GM19239 (cell line): ENCODE measurements at places on chromosomes 5 and 9.

DNA sequence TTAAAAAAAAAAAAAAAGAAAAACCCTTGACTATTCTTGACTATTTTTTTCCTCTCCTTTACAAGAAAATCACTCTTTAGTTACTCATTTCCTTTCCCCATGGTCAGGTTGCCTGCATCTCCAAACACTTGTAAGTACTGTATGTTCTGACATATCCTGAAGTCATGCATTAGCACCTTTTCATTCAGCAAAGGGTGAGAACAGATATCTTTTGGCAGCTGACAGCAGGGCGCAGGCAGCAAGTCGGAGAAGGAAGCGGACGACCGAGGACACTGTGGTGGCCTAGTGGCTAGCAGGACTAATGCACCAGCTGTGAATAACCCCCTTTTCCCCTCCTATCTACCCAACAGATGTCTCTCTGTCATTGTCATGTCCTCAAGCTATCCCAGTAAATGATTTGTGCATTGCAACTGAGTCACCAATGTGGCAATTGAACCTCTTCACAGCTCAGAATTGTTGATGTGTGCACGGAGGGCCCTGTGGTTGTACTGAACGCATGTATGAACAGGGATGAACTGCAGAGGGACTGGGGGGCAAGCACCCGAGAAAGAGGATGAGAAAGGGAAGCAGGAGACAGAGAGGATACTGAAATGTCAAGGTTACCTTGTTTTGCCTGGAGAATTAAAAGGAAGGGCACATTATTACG is 996.0 kb upstream of the ARRDC3 start:
- no peak for DNase-seq

DNA sequence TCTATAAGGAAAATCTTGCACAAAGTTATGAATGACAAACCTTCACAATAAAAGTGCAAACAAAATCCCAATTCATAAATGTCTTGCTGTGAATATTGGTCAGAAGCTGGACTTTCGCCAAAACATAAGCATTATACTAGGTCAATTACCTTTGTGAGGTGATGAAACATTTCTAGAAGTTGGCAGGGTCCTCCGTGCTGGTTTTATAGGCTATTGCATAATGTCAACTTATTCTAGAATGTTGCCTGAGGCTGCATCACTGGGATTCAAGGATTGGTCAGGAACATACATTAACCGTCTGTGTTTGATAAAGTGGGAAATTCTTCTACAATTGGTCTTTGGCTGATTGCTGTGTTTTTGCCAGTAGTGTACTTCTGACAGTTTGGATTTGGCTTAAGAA is 49.8 kb upstream of the PALM2AKAP2 start:
- DNase-seq, result no peak

DNA sequence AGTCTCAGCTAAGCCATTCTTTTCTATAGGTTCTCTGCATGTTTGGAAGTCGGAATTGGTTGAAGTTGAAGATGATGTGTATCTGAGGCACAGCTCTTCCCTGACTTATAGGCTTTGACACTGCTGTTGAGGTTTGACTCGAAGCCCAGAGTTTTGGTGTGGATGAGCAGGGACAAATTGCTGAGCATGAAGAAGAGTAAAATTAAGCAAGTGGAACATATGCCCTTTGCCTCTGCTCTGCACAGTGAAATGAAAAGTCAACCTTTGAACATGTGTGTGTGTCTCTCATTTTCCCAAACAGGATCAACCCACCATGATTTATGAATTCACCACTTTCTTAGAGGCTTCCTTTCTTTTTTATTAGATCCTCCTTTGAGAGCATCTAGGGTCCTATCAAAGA is 8.5 kb downstream of the HMHB1 start:
- no peak for DNase-seq

- DNase-seq, result no peak
Observed at GRCh38 chr5:13591621-13592020, 352.9 kb downstream of the DNAH5 start.

GRCh38 chr5:133967698-133968203 is 674 bp downstream of the C5orf15 start:
- DNase-seq, result no peak

DNA sequence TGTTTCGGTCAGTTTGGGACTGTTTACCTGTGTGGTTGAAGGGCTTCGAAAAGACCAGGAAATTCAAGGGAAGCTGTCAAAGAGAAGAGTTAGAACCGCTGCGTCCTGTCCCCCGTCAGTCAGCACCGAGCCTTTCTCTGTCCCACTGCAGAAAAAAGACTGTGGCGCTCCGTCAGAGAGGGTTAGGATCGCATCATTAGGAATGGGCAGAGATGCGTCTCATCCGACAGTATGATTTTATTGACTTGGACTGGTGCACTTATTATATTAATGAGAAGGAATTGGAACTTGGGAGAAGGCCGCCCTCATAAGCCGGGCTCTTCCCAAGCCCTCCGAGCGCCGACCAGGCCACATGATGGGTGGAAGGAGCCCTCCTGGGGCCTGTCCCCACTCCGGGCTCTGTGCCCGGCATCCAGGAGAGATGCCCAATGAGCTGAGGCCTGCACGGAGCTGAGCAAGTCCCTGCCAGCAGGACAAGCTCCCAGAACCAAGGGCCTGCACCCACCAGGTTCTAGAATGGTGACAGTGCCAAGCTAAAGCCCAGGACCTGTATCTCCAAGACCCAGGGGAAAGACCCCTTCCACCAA is 71.5 kb downstream of the NEK6 start:
- no peak for DNase-seq

GRCh38 chr5:126143622-126144021 is 279.6 kb upstream of the GRAMD2B start:
- DNase-seq, result no peak

DNA sequence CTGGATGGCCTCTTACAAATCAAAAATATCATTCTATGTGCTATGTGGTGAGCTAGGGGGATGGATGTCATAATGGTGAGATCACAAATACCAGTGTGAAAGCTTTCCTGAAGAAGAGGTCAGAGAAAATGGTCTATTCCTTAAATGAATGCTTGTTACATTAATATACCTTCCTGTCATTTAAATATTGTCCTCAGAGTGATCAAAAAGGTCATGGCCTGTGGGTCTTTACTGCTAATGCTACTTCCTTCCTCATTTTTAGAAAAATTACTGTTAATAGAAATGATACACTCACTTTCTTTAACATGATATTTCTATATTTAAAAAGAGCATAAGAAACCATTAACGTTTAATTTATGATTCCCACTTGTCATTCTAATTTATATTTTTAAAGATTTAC is 9.7 kb downstream of the OMD start:
- no peak for DNase-seq

DNA sequence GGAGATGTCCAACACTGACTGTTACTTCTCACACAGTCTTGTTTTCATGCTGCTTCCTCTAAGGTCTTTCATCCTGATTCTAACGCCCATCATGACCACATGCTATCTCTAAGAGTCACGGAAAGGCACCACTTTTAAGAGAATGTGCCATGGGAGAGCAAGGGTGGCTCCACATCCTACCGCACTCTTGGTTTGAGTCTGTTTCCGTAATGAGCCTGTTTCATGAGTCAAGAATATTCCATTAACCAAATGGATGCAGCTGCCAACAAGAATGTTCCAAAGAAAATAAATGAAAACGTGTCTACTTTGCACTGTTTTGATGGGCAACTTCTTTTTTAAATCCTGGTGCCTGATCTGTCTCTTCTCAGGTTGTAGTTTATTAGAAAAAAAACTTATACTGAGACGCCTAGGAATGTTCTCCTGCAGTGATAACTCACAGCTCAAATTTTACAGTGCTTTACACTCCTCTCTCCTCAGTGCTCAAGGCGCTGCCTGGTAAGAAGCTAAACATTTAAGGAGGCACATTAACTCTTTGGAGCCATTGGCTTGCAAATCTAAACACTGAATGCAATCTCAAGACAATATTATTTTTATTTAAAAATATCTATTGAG is 124.3 kb downstream of the FGF1 start:
- no peak for DNase-seq

- no peak for DNase-seq
Observed at GRCh38 chr5:143570989-143571388, 167.5 kb upstream of the NR3C1 start.

DNA sequence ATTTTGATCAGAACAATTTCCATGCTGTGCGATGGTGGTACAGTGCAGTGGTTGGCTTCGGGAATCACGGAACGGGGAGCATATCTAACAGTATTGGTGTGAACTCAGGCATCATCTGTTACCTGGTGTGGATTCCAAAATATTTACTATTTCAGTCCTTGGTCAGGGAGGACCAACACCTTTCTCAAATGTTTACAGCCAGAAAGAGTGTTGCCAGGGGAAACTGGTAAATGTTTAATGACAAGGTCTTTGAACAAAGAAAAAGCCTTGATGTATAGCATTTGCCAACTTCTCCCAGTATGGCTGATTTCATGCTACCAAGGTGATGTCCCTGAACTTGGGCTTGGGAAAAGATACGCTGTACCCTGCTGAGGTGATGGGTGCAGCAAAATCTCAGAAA is 145.6 kb upstream of the POC5 start:
- DNase-seq, result no peak
